ENCODE measurements at places on chromosomes 7 and 10.

DNA sequence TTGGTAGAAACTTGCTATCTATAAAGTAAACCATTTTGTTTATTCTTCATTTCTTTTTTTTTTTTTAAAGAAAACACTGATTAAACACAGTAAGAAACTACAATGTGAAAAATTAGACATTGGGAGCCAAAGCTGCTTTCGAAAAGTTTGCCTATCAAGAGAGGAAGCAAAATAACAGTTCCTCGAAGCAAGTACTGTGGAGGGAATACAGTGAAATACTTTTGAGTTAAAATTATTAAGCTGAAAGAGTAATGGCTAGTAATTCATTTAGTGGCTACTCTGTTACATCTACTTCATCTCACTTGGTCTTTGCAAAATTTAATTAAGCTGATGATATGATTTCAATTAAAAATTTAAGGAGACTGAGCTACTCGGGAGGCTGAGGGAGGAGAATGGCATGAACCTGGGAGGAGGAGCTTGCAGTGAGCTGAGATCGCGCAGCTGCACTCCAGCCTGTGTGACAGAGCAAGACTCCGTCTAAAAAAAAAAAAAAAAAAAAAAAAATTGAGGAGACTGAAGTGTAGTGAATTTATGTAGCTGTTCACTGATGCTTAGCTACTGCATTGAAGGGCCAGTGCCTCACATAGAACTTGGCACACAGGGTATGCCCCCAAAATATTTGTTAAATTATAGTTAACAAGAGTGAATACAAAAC, 982.1 kb upstream of the MBL2 start:
- no peak for DNase-seq

GRCh38 chr7:37216923-37217322, 231.7 kb downstream of the ELMO1 start:
- no peak for DNase-seq

- DNase-seq = no peak
Measured at GRCh38 chr7:118080947-118081346, 103.0 kb upstream of the LSM8 start.

DNA sequence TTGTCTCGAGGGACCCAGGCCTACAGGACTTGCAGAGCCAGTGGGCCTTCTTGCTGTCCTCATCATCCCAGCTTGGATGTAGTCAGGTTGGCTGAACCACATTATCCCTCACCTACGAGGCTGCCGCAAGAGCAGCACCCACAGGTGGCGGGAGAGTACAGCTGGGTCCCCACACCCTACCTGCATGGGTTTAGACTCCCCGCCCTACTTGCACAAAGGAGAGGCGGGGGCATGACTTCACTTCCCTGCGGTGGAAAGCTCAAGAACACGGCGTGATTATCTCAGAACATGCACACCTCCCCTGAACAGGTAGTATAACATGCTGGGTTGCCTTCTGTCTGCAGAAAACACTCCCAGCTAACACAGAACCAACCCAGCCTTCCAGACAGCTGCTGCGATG, 57.5 kb downstream of the CTBP2 start:
- DNase-seq = no peak

GRCh38 chr10:12862459-12862858, 139.1 kb downstream of the CCDC3 start:
- no peak for DNase-seq
